Stimulated activated CD4-positive, alpha-beta T cell treated with anti-CD3 and anti-CD28 coated beads, Interleukin-2, amount 100 ng/mL, for 4 hours (primary cell): ENCODE measurements at places on chromosomes 12 and 14.

DNA sequence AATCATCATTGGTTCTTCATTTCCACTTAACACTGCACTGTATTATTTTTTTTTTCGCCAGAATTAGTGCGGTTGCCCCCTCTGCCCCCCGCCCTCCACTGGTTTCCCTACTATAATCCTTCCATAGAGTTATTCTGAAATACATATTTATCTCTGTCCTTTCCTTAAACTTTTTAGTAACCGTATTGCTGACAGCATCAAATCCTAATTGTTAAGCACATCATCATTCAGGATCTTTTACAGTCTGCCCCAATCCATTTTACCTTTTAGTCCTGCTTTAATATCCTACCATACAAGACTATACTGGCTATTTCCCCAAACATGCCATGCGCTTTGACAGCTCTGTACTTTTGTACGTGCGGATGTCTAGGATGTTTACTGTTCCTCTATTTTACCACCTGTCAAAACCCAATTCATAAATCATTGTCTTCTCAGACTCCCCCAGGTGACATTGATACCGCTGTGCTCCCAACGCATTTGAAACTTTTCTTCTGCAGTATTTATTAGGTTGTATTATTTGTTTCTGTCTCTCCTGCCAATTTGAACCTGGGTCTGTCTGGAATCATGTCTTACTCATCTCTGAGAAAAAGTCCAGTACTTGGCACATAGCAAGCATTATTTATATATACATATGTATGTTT lies 1.0 kb downstream of the FGFR1OP2 start:
- DNase-seq, result no peak

GRCh38 chr14:96162741-96163140 lies 41.9 kb upstream of the BDKRB2 start:
- DNase-seq, result no peak

- DNase-seq, result no peak
These were observed at the start of gene PIK3C2G for GRCh38 chr12:18261273-18261672. PIK3C2G (plus strand) TSS chr12:18261518; CDS start chr12:18282082, 20,564 bp downstream.

DNA sequence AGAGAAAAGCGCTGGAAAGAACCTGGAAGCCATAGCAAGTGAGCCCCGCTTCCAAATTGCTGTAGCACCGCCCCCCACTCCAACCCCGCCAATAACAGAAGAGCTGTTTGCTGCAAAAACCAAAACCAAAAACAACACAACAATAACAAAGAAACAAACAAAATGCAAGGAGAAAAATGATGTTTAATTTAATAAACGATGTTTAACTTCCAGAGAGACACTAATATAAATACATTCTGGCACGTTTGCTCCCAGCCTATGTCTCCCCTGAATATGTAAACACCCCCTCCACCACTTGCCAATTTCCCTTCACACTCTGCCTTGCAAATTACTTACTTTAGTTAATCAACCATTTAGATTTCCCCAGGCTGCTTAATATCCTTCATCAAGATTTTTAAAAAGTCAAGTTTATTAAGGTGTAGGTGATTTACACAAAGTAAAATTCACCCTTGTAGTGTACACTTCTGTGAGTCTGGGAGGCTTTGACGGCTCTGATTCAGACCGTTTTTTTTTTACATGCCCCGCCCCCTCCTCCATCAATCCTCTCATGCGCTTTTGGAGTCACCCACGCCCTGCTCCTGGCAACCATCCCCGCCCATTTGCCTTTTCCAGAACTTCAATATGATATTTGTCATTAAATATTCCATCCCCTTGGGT lies 482 bp upstream of the IFI27L2 start:
- no peak for DNase-seq

DNA sequence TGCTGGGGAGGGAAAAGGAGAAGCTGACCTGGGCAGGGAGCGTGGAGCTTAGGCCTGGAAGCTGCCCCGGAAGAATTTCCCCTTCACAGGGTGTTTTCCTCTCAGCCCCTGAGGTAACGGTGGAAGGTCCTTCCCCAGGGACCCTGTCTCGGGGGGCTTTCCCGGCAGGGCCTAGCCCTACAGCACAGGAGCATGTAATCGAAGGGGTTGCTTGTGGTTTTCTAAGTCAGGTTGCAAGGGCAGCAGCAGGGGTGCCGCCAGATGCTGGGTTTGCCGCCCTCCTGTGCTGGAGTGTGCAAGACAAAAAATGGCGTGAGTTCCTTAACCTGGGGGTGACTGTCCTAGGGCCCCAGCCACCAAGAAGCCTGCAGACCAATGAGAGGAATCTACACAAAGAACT lies 1.6 kb upstream of the KRT74 start:
- no peak for DNase-seq
